ENCODE measurements at places on chromosomes 12 and 14.

- no peak for DNase-seq
These were observed 6.6 kb upstream of the PTHLH start for GRCh38 chr12:27979145-27979544.

GRCh38 chr12:117761528-117762100, 207.2 kb downstream of the KSR2 start:
- DNase-seq = no peak

DNA sequence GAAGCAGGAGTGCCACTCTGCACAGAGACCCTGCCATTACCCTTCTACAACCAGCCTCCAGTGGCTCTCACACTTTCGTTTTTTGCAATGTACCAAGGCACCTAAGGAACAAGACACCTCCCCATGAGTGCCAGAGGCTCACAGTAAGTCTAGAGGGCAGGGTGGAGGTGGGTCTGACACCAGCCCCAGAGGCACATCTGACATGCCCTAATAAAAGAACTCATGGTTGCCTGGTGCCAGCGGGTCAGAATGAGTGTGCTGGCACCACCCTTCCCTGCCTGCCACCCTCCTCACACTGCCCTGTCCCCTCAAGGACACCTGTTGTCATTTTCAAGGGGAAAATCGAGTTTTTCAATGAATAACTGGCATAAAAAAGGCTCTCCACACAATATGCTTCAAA, 161.2 kb downstream of the FOXN3 start:
- DNase-seq = no peak

DNA sequence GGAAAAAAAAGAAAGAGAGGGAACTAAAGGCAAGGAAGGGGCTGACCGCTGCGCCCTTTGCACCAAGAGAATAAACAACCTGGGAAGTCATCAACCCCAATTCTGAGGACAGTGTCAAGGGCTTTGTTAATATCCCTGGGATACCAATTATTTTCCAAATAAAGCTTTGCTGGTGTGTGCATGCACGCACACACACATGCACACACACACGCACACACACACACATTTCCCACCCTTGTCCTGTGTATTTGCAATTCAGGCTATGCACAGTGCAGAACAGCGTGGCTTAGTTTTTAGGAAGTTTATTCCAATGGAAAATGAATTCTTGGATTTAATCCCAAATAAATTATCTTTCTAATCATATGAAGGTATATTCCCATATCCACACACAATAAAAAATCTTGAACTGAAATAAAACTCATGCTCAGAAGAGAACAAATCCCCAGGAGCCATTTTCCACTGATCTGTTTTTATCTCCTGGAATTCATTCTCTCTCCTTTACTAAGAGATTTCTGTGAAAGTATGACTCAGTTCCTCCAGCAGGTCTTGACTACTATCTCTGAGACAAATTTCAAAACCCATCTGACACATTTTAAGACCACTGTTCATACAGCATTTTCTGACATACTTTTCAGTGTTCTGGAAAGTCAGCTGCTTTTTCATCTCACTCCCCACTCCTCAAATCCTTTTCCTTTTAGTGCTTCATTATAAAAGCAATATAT, 334.4 kb upstream of the ATP2B1 start:
- DNase-seq = peak; percentile 85

- DNase-seq = no peak
These were observed 73.6 kb downstream of the SRGAP1 start for GRCh38 chr12:63917864-63918799.

DNA sequence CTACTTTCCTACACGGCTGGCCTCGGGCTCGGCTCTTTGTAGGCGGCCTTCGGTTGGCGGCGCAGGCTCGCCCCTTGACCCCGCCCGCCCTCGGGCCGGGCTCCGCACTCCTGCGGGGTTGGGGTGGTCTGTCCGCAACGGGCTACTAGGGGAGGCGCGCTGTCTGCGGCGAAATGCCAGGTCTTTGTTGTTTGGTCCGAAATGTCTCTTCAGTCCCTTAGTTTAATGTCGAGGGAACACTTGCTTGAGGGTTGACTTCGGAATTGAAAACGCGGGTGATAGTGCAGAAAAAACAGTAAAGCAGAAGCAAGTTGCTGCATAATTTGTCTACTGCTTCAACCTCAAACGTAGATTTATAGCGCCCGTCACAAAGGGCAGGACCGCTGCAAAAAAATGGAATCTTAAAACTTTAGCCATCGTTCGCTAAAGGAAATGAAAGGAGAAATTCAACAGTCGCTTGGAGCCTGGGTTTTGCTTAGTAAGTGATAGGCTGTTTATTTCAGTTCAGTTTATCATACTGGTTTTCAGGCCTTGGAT, 390 bp downstream of the JKAMP start:
- DNase-seq = no peak

DNA sequence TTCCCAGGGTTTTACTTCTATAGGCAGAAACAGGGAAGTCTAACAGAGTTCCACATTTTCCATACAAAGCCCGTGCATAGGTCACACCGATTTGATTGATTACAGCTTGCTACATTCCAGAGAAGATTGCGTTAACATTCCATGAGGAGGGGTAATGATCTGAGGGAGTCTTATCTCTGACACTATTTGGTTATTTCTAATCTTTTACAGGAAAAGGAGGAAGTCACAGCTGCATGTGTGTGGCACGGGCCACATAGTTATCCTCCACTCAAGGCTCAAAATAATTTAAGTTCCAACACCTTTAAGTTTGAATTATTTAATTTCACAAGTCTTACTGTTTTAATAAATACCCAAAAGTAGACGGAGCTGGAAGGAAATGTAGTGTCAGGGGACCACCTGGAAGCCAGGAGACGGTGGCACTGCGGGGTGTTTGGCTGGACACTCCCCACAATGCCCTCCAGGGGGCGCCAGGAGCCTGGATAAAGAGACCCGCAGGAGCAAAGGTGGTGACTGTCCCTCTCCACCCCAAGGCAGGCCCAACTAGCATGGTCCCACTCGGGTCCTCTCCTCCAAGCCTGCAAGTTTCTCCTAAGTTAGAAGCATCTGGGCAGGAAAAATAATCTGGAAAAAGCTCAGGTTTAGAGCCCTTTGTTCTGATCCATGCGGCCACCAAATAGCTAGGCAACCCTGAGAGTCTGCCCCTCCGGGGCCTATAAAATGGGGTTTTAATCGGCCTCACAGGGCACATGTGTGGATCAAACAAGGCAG, 20.2 kb downstream of the KRT8 start:
- peak; percentile 77 for DNase-seq

GRCh38 chr12:24928131-24928530, 20.8 kb downstream of the BCAT1 start:
- DNase-seq = no peak

- DNase-seq = no peak
These were observed 53.5 kb upstream of the RAP1B start for GRCh38 chr12:68557011-68557730.

DNA sequence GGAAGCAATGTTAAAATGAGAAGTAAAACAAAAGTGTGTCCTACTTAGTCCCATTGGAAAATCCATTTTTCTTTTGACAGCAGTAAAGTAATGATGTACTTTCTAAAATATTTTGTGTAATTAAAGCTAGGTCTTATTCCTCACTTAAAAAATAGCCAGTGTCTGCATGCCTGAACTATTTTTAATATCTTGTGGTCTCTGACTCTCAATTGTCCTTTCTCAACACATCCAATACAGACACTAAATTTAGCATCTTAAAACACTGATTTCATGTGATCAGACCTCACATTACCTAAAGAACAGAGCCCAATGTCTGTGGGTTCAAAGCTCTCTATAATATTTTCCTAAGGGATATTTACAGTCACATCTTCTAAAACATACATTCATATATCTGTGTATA, 108.0 kb downstream of the DERA start:
- no peak for DNase-seq

GRCh38 chr14:71588576-71589215, 343.5 kb upstream of the RGS6 start:
- DNase-seq = no peak

- DNase-seq = peak; percentile 27
These were observed 9.2 kb downstream of the EXOC3L4 start for GRCh38 chr14:103103461-103104388.

DNA sequence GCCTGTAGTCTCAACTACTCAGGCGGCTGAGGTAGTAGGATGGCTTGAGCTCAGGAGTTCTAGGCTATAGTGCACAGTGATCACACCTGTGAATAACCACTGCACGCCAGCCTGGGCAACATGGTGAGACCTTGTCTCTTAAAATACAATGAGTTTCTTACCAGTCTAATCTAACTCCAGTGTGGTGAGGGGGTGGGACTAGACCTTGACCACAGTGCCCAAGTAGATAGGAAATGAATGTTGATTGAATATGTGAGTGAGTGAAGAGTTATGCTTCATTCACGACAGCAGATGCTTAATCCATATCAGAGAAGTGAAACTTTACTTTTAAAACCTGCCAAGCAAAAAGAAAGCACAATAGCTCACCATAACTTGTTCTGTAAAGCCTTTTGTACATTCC, 11.2 kb upstream of the AK7 start:
- peak; percentile 23 for DNase-seq

DNA sequence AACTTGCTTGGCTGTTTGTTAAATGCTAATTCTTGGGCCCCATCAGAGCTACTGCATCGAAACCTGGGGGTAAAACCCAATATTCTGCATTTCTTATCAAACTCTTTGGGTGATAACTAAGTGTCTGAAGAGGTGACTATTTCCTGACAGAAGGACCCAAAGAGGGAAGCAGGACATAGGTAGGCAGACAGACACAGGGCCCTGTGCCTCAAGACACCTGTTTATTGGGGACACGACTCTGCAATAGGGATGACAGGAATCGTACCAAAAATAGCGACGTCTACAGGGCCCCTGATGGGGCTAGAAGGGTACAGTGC, 8.6 kb downstream of the ZNF219 start:
- no peak for DNase-seq

- no peak for DNase-seq
These were observed 32.9 kb upstream of the IGF1 start for GRCh38 chr12:102513272-102513671.

GRCh38 chr12:9762369-9762768, 1.7 kb upstream of the CD69 start:
- DNase-seq = no peak

- no peak for DNase-seq
These were observed 980.6 kb downstream of the SLC6A15 start for GRCh38 chr12:83932011-83932410.

- no peak for DNase-seq
These were observed 72.6 kb downstream of the PPM1H start for GRCh38 chr12:62862259-62862881.

- no peak for DNase-seq
These were observed 25.4 kb upstream of the HMGA2 start for GRCh38 chr12:65798918-65799317.

GRCh38 chr12:54002915-54003389, 3.0 kb downstream of the HOXC9 start:
- DNase-seq = no peak

DNA sequence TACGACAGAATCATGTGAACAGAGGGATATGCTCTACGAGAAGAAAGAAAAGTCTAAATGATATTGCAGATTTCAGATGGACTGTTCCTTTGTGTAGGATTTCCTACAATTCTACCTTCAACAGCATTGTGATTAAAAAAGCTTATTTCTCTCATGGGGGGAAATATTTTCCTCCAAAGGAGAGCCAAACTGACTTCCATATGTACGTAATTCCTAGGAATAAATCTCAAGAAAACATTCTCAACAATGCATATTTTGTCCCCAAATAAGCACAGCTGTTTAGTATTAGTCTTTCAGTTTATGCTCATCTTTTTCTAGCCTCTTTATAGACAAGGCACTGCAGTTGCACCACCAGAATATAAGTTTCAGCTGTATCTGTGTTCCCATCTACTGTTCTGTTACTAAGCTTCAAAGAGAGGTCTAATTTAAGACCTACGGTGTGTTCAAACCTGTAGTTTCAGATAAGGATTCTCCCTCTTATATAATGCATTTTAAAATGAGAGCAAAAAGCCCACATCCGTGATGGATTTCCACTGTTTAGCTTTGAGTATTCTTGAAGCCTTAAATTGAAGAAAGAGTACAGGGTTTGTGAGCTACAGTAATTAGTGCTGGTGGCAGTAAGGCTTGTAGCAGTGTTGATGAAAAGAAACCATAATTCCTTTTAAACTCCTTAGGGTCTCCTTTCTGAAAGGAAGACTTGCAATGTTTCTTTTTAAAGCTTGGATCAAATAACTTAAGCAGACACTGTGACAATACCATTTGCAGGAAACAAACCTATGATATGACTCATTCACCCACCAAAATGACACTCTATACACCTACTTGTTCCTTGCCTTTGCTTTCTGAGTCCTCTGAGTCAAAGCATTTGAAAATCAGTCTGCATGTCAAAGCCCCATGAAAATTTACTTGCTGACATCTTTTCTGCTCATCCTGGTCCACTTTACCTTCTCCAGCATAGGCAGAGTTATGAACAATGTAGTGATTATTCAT, 754.1 kb downstream of the NOVA1 start:
- DNase-seq = no peak

- DNase-seq = peak; percentile 42
These were observed 707 bp downstream of the CPSF6 start for GRCh38 chr12:69239922-69240630.

DNA sequence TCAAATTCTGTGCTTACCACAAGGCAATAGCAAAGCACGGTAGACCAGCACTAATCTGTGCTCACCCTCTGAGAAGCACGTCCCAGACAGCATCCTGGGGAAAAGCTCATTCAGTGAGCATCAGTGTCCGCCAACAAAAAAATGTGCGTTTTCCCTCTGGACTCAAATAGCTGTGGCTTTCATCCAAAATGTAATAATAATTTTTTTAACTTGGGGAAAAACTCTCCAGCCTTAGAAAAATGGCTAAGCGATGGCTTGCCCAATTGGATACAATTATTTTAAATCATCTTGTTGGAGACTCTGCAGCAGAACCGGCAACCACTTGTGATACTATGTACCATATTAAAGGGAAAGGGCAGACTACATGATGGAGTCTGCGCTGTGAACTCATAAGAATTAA, 1.1 kb upstream of the KRT77 start:
- no peak for DNase-seq

DNA sequence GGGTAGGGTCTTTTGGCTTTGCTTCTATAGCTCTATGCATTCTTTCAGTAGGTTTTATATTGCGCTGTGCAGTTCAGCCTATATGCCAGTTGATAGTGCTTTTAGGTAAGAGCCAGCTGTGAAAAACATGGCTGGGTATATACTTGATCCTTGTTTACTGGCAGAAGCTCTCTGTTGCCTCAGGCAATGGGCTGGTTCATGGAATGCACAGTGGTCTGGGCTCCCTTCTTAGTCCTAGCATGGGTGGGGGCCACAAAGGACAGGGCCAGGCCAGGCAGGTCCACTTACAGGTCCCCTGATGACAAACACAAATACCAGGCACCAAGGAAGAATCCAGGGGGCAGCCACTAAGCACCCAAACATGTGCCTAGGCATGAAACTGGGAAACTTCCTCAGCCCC, 240.7 kb downstream of the SEC23A start:
- DNase-seq = no peak

GRCh38 chr12:104358353-104359003, 54.9 kb downstream of the EID3 start:
- DNase-seq = peak; percentile 75

GRCh38 chr12:109358154-109358869, 10.6 kb downstream of the MYO1H start:
- peak; percentile 91 for DNase-seq

Data from activated CD4-positive, alpha-beta T cell treated with anti-CD3 and anti-CD28 coated beads, Interleukin-10, Interleukin-2, amounts not matched to agents 100 ng/mL and 50 ng/mL, durations not matched to agents 16 hours and 8 hours (primary cell).